Temporal lobe (tissue), 4 donors: ENCODE measurements at places on chromosomes 3 and 15. TPM values are rescaled to one million over a fixed set of nuclear protein-coding genes. Genes with fewer than 3 reads are reported as not detected.

Gene GOLGA6A
- not detected for total RNA-seq

Gene DLL4
- total RNA-seq, result 3.4 TPM

Gene TMEM266
- 3.2 TPM for total RNA-seq

Gene SKOR1
- total RNA-seq, result 0.25 TPM

Gene EFHB
- 4.2 TPM for total RNA-seq
